K562 (cell line): ENCODE measurements at places on chromosomes 1 and 21.

DNA sequence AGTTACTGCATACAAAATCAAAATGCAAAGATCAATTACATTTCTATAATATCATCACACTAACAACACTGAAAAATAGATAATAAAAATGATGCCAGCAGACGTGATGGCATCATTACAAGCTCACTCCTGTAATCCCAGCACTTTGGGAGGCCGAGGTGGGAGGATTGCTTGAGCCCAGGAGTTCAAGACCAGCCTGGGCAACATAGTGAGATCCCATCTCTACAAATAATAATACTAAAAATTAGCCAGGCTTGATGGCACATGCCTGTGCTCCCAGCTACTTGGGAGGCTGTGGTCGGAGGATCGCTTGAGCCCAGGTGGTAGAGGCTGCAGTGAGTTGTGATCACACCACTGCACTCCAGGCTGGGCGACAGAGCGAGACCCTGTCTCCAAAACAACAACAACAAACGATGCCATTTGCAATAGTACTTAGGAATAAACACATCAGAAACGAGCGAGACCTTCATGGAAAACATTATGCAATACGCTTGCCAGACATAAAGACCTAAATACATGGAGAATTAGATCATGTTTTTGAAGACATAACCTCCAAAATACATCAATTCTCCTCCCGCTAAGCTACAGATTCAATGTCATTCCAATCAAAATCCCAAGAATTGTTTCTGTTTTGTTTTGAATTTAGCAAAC is 86.6 kb upstream of the ERRFI1 start:
- H3K4me1 ChIP-seq, result 0 out of 3 replicates have a peak, but pooled peaks cover 4% of the 10 kb centered on the region
- H3K36me3 ChIP-seq, result no peaks in the 10 kb centered on the region
- H3K27me3 ChIP-seq, result no peaks in the 10 kb centered on the region
- H3K27ac ChIP-seq, result no peak overlapping the region
- H3K4me3 ChIP-seq, result no peak overlapping the region
- no peak for DNase-seq

DNA sequence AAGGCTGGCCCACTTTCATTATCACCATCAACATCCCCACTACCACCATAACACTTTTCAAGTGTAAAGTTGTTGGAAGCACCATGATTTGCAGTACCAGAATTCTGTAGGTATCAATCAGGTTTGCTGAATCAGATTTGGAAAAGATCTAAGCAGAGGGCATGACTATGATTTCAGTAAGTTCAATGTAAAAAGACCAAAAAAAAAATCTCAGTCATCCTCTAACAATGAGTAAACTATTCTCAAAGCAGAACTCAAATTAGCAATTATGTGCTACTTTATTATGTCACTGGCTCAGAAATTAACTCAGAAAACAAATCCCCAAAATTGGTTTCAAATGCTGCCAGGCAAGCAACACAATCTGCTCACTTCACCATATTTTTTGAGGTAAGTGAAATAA is 187.8 kb upstream of the HP1BP3 start:
- H3K4me3 ChIP-seq, result no peak overlapping the region
- H3K27ac ChIP-seq, result no peak overlapping the region
- no peaks in the 10 kb centered on the region for H3K27me3 ChIP-seq
- DNase-seq, result no peak
- no peaks in the 10 kb centered on the region for H3K4me1 ChIP-seq

- H3K4me1 ChIP-seq, result no peaks in the 10 kb centered on the region; the same call in 2 of the 3 replicates
- H3K36me3 ChIP-seq, result no peaks in the 10 kb centered on the region
- no peaks in the 10 kb centered on the region for H3K27me3 ChIP-seq
Observed at GRCh38 chr1:185568155-185569123, 165.8 kb upstream of the HMCN1 start.

GRCh38 chr1:31583995-31584868 is 7.9 kb downstream of the TINAGL1 start:
- H3K4me1 ChIP-seq, result no peaks in the 10 kb centered on the region
- peaks cover 46% of the 10 kb centered on the region for H3K27me3 ChIP-seq
- no peak overlapping the region for H3K27ac ChIP-seq

DNA sequence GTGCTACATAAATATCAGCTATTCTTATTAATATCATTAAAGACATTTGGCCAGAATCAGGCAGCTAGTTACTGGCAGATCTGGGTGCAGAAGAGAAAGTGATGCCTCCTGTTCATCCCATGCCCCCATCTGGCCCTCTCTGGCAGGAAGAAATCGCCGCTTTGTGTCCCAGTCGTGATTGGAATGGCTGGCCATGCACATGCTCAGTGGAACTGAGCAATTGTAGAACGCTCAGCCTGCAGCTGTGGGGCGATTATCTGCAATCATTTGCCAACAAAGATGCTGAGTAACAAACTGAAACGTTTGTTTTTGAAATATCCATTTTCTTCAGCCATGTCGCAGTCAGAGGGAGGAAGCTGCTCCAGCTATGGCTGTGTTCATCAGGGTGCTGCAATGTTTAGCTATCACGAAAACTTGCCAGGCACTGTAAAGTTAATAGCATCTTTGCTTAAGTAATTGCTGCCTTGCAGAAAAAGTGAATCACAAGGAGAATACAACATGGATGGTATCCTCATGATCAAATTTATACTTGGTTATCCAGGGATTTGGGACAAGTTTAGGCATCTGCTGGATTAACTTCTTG is 36.5 kb downstream of the NGF start:
- no peak for DNase-seq
- no peaks in the 10 kb centered on the region for H3K4me1 ChIP-seq
- no peak overlapping the region for H3K4me3 ChIP-seq
- peaks cover 4% of the 10 kb centered on the region; the same call in 1 of the 2 replicates for H3K27me3 ChIP-seq
